ENCODE measurements at places on chromosomes 3 and 15.
A peak's percentile ranks its signal among the peaks of the same experiment; 100 is the strongest.

DNA sequence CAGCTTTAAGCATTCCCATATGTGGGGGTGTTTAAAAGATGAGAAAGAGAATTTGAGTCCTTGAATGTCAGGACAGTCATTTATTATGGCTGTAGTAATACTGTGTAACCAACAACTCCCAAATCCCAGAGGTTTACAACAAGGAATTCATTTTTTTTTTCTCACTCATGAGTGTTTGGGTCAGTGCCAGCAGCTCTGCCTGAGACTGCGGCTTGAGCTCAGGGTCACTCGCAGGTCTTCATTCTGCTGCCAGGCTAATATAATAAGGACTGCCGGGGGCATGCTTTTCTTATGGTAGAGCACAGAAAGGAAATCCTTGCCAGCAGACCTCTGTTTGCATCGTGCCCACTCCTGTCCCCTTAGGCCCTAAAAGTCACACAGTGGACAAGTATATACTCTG is 277.9 kb upstream of the LMCD1 start:
- H3K27ac ChIP-seq = no peak overlapping the region
- H3K27me3 ChIP-seq = no peaks in the 10 kb centered on the region
- no peaks in the 10 kb centered on the region for H3K4me1 ChIP-seq
- H3K36me3 ChIP-seq = no peaks in the 10 kb centered on the region
- no peak for DNase-seq
- no peak overlapping the region for H3K4me3 ChIP-seq

DNA sequence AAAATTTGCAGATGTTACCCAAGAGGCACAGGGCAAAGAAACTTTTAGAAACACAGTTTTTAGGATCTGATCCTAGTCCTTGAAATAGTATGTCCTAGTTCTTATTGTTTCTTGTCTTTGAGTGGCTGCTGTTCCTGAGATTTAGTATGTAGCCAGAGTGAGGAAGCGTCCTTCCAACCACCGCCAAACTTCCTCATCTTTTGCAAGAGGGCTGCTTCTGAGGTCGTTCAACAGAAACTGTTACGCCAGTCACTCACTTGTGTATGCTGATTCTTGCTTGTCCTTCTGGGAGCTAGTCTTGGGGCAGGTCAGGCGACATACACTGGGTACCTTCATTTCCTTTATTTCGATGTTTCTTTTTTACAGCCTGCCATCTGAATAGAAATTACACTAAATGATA is 577.3 kb upstream of the ZNF717 start:
- H3K27me3 ChIP-seq = no peaks in the 10 kb centered on the region
- no peak overlapping the region for H3K4me3 ChIP-seq
- no peaks in the 10 kb centered on the region for H3K36me3 ChIP-seq
- no peaks in the 10 kb centered on the region for H3K4me1 ChIP-seq

DNA sequence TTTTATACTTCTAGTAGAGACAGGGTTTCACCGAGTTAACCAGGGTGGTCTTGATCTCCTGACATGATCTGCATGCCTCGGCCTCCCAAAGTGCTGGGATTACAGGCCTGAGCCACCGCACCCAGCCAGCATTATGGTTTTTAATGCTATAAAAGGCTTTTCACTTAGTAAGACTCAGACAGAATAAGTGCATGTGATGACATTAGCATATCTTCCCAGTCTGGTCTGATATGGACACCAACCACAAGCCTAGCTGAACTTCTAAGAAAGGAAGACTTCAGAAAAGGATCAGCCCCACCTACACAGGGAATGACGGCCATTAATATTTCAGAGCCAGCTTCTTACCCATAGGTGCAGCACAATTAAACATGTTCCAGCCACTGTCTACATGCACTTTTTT is 27.0 kb downstream of the GRK7 start:
- H3K36me3 ChIP-seq = no peaks in the 10 kb centered on the region
- no peak overlapping the region for H3K27ac ChIP-seq
- no peak for DNase-seq
- H3K27me3 ChIP-seq = no peaks in the 10 kb centered on the region
- no peak overlapping the region for H3K4me3 ChIP-seq
- H3K4me1 ChIP-seq = peaks cover 13% of the 10 kb centered on the region

- no peak overlapping the region for H3K27ac ChIP-seq
- no peak for DNase-seq
- no peaks in the 10 kb centered on the region for H3K4me1 ChIP-seq
- no peaks in the 10 kb centered on the region for H3K27me3 ChIP-seq
These were observed 47.7 kb upstream of the INSYN1 start for GRCh38 chr15:73800662-73801345.

DNA sequence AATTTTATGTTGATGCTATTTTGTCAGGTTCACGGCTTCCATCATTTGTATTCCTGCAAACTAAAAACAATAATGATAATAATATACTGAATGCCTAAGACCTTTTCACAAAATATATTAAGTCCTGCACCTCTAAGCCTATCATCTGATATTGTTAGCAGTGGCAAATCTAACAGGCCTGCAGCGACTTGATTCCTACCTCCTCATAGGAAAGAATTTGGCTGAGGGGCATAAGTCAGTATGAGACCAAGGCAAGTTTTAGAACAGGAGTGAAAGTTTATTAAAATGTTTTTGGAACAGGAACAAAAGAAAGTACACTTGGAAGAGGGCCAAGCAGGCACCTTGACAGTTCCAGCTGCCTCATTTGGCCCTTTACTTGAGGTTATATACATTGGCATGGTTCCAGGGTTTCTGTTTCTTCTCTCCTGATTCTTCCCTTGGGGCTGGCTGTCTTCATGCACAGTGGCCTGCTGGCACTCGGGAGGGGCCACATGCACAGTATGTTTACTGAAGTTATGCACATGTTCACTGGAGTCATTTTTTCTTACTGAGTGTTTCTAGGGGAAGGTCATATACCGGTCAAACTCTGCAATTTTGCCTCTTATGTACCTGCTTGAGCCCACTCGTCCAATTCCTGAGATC is 418.1 kb downstream of the EPHA6 start:
- H3K4me1 ChIP-seq = no peaks in the 10 kb centered on the region
- DNase-seq = no peak
- no peaks in the 10 kb centered on the region for H3K27me3 ChIP-seq
- no peak overlapping the region for H3K27ac ChIP-seq
- H3K4me3 ChIP-seq = no peak overlapping the region

DNA sequence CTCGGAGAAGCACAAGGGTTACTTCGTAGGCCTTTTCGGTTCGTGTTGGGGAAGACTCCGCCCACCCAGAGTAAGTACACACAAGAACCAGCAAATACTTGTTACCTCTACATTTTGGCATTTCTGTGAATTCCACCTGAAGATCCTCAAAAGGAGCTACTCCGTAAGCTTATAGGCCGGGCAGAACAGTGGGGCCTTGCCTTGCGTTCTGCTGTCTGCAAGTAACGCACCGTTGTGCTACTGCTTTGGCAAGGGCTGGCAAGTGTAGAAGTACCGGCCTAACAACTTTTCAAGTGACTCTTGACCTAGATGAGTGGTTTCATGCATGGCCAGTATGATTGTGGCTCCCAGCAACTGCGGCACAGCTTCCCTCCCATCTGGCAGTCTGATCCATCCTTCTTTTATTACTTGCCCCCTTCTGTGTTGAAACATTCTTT is 6.4 kb upstream of the DNAAF4 start:
- H3K4me1 ChIP-seq = no peaks in the 10 kb centered on the region
- H3K4me3 ChIP-seq = no peak overlapping the region
- peaks cover 5% of the 10 kb centered on the region for H3K27me3 ChIP-seq
- no peaks in the 10 kb centered on the region for H3K36me3 ChIP-seq

GRCh38 chr15:69499521-69500211 is 47.0 kb downstream of the RPLP1 start:
- DNase-seq = no peak
- H3K36me3 ChIP-seq = no peaks in the 10 kb centered on the region
- peaks cover 4% of the 10 kb centered on the region for H3K27me3 ChIP-seq

GRCh38 chr3:14631101-14631497 is 20.5 kb upstream of the CCDC174 start:
- H3K27me3 ChIP-seq = peaks cover 13% of the 10 kb centered on the region
- no peak overlapping the region for H3K27ac ChIP-seq
- H3K36me3 ChIP-seq = no peaks in the 10 kb centered on the region
- DNase-seq = no peak
- peaks cover 8% of the 10 kb centered on the region for H3K4me1 ChIP-seq

DNA sequence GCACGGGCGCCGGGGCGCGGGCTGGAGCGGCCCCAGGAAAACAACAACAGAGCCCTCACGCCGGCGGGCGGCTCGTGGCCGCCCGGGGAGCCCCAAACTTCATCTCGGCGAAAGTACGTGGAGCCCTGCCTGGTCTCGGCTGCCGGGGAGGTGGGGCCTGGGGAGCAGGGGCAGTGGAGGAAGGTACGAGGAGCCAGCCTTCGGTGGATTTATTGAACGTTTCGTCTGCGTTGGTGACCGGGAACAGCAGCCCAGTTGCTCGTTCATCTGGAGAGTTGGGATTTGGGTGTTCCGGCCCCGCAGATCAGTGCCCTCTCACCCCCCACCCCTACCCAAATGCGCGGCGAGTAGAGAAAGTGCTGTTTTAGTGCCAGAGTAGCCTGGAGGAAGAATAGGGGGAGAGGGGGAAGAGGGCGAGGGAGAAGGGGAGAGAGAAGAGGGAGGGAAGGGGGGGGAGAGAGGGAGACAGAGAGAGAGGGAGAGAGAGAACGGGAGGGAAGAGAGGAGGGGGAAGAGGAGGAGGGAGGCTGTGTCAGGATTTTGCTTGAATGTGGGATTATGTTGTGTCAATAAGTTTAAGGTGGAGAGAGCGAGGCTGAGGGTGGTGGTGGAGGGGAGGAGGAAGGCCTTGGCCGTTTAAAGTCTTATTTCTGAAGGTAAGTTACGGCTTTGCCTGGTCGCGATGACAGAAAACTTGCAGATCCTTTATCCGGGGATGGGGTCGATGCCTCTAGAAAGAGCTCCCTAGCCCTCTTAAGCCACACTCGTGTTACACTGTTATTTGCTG is 970 bp downstream of the BBX start:
- H3K36me3 ChIP-seq = peaks cover 24% of the 10 kb centered on the region
- H3K27me3 ChIP-seq = peaks cover 4% of the 10 kb centered on the region
- H3K4me1 ChIP-seq = peaks cover 39% of the 10 kb centered on the region
- peak overlapping the region; percentile 89 for H3K4me3 ChIP-seq
- no peak for DNase-seq

- H3K27me3 ChIP-seq = no peaks in the 10 kb centered on the region
- H3K4me3 ChIP-seq = no peak overlapping the region
- DNase-seq = no peak
- no peaks in the 10 kb centered on the region for H3K4me1 ChIP-seq
- no peaks in the 10 kb centered on the region for H3K36me3 ChIP-seq
These were observed 984.1 kb upstream of the GBE1 start for GRCh38 chr3:82745544-82745943.

- no peaks in the 10 kb centered on the region for H3K27me3 ChIP-seq
- H3K36me3 ChIP-seq = peaks cover 8% of the 10 kb centered on the region
- no peak for DNase-seq
- H3K27ac ChIP-seq = no peak overlapping the region
- H3K4me1 ChIP-seq = no peaks in the 10 kb centered on the region
- no peak overlapping the region for H3K4me3 ChIP-seq
These were observed 38.5 kb upstream of the FAN1 start for GRCh38 chr15:30865257-30865656.

All from activated T-helper 1 cell treated with anti-CD3 and anti-CD28 coated beads, Interleukin-12 subunit alpha, Interleukin-12 subunit beta, Interleukin-2, Interleukin-4 antibody, amounts not matched to agents 30 ng/mL and 10 ng/mL and 1 ng/mL, durations not matched to agents 14 hours and 24 hours and 36 hours (primary cell).